Activated CD4-positive, alpha-beta T cell treated with anti-CD3 and anti-CD28 coated beads, Interleukin-2, amount 10 ng/mL, durations not matched to agents 24 days and 14 days (primary cell): ENCODE measurements at places on chromosomes 4 and X. TPM values are rescaled to one million over a fixed set of nuclear protein-coding genes. Genes with fewer than 3 reads are reported as not detected.

Gene SSX4
- total RNA-seq, result not detected in 2 replicates

Gene FAM9C
- total RNA-seq, result not detected in 2 replicates

Gene MTNR1A
- total RNA-seq, result not detected in 2 replicates

Gene ASB12
- not detected in 2 replicates for total RNA-seq

DNA sequence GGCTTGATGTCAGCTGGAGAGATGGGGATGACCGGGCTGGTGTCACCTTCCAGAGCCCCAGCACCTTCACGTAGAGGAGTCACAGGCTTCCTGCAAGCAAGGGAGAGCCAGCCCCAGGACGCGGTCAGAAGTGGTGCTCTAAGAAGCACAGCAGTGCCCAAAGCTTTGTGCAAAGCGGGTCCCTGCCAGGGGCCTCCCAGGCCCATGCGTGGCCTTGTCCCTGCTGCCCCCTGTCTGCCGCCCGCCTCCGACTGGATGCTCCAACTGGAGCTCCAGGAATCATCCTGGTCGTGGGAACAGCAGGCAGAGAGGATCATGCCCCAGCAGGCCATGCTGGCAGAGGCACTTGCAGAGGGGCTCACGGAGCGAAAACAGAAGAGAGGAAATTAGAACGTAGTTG lies 40.1 kb upstream of the LRPAP1 start:
- no peak for DNase-seq

GRCh38 chr4:15164571-15164970 lies 162.3 kb downstream of the CPEB2 start:
- no peak for DNase-seq

- DNase-seq, result no peak
Measured at GRCh38 chr4:151215295-151215694, 61.7 kb upstream of the PRSS48 start.

GRCh38 chrX:31200430-31200829 lies 128.6 kb upstream of the FTHL17 start:
- DNase-seq, result no peak

- DNase-seq, result no peak
Measured at GRCh38 chrX:41952102-41952501, 28.7 kb upstream of the CASK start.
